AG04450 (cell line): ENCODE measurements at places on chromosomes 5 and 9.
A peak's percentile ranks its signal among the peaks of the same experiment; 100 is the strongest.

DNA sequence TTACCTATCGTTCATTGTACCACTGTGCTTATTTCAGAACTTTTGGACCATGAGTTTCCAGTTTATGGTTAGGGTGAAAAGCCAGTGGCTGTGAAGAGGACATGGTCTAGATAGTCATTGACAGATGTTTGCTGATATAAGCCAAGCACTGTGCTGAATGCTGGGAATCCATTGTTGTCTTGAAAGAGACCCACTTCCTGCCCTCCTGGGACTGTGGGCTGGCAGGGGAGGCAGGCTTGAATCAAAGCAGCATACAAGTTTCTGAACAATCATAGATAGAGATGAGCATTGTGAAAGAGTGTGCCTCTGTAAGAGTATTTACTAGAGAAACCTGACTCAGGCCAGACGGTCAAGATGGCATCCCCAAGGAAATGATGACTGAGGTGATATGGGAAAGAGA is 73.4 kb downstream of the NMUR2 start:
- DNase-seq = no peak

DNA sequence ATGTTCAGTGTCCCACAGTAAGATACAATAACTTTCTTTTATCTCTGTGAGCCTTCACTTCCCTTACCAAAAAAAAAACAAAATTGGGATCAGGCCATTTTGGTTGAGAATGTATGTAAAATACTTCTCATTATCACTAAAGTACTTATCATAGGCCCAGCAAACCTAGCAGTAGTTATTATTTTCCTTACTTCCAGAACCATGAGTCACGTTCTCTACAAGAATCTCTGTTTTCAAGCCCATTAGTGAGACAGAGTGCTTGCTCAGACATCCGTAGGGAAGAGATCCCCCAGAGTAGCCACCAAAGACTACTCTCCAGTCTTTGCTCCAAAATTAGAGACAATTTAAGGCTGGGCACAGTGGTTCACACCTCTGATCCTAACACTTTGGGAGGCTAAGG is 103.9 kb upstream of the NR5A1 start:
- DNase-seq = no peak

- no peak for DNase-seq
These were observed 27.0 kb downstream of the IL9 start for GRCh38 chr5:135868681-135869080.

- no peak for DNase-seq
These were observed 4.5 kb downstream of the PURA start for GRCh38 chr5:140118302-140118936.

DNA sequence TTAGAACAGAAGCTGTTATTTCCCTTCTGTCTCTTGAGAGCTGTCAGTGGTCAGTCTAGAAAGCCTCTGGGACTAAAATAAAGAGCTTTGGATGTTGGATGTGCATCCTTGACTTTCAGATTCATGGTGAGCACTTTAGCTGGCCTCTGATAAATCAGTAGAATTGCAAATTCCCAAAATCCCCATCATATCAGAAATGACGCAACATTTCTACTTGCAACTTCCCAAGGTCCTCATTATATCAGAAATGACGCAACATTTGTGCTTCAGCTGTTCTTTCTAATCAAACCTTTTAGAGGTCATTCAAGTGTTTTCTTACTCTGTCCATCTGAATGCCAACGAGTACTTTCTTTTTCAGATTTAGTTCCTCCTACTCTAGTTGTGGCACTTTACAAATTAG is 167.3 kb upstream of the MOCS2 start:
- no peak for DNase-seq

DNA sequence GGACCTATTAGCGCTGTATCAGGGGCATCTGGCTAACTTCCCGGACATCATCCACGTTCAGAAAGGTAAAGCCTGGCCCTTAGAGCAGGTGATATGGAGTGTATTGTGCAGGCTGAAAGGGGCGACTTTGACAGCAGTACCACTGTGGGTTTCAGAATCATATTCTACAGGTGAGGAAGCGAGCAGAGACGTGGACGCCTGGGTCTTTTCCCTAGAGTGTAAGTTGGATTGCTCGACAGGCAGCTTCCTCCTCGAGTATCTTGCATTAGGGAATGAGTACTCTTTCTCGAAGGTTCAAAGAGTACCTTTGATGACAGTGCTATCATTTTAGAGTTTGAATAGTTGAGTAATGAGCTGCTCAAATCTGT is 1.9 kb downstream of the SNX18 start:
- DNase-seq = no peak

DNA sequence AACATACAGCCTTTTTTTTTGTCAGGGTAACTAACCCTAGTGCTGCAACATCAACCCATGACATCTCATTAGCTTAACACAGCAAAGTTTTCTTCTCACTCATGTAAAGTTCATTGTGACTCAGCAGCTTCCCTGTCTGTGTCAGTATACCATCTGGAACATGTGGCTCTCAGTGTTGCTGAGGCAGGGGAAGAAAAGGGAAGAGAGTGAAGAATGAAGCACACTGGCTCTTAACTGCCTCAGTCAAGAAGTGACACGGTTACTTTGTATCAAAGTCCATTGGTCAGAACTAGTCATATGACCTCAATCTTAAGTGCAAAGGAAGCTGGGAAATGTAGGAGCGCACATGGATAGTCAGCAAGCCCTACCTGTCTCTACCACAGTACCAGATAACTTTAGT is 185.0 kb upstream of the ELL2 start:
- DNase-seq = peak; percentile 82

DNA sequence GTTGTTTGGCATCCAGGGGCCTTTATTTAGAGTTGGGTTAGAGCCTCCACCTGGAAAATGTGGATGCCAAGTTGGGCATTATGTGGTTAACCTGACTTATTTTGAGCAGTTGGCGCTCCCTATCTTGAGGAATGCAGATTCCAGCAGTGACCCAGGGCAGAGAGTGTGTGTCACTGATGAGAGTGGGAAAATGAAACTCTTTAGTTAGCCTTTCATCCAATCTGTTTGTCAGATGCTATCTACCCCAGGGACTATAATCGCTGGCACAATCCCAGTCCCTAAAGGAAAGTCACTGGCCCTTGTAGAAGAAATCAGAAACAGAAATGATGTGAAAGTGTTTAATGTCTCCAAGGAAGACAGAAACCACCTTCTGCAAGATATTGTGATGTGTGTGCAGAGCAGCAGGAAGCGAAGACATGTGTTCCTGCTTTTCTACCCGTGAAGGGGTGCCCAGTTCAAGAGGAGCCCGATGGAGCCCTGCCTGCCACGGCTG is 10.2 kb upstream of the STING1 start:
- DNase-seq = no peak

- no peak for DNase-seq
These were observed 120.7 kb downstream of the MYO10 start for GRCh38 chr5:16815432-16815831.

- DNase-seq = no peak
These were observed 7.4 kb downstream of the CEMIP2 start for GRCh38 chr9:71760901-71761300.

- peak; percentile 44 for DNase-seq
These were observed 38.9 kb downstream of the ACO1 start for GRCh38 chr9:32423371-32423770.

GRCh38 chr5:31148959-31149475 is 44.5 kb upstream of the CDH6 start:
- DNase-seq = no peak

DNA sequence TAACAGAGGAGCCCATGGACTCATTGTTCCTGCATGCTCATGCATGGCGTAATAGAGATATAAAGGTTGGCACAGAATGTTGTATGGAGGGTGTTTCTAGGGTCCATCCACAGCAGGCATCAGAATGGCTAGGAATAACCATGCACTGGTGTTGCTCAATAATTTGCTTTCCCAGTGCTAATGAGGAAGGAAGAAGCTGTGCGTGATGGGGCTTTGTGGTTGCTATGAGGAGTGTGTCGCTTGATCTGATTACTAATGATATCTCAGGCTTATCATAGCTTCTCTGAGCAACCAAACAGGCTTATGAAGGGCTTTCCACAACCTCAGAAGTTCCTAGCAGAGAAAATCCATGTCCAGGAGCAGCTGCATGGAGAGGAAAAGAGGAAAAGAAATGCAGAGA is 151.3 kb upstream of the TRPC7 start:
- DNase-seq = no peak

DNA sequence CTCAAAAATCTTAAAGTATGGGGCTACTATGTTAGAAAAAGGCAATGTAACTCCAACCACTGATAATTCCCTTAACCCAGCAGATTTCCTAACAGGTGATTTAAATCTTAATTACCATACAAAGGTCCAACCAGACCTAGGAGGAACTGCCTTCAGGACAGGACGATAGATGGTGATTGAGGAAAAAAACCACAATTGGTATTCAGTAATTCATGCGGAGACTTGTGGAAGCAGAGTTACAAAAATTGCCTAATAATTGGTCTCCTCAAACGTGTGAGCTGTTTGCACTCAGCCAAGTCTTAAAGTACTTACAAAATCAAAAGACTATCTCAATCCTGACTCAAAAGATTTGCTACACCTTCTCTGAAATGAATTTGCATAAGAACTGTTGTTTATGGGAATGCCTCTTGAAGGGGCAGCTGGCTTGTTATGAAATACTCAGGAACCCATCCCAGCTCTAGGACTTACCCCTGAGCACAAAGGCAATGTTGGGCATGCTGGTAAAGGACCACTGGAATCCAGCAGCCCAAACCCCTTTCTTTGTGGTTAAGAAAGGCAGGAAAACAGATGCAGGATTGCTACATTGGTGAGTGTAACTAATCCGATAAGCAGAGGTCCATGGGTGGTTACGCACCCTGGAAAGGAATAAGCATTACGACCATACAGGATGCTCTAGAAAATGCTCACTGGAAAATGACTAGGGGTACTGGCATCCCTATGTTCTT is 26.7 kb upstream of the EPB41L4A start:
- DNase-seq = no peak

GRCh38 chr5:150500905-150501304 is 7.0 kb upstream of the NDST1 start:
- no peak for DNase-seq

DNA sequence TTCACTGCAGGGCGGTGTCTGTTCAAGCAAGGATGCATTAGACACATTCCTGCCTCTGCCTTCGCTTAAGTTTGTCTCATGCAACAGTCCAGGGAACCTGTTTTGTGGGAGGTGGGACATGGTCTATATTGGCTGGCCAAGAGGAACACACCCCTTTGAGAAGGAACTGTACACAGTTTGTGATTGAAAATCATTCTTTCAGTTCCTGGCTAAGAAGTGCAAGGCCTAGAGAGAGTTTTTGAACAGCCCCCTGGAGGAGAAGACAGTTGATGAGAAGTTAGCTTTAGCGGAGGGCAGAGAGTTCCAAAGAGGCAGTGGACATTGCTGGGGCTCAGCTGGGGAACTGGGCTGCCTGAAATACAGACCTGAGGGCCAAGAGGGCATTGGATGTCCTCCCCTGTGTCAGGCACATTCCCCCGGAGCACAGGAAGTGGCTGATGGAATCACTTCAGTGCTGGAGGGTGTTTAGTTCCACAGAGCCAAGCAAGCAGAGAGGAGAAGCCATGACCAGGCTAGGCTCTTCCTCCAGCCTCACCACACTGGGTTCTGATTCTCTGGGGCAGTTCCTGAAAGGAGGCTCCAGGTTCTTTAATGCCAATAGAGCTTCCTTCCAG is 66.6 kb downstream of the RGS3 start:
- no peak for DNase-seq

GRCh38 chr5:76942581-76942980 is 10.3 kb upstream of the CRHBP start:
- peak; percentile 6 for DNase-seq

DNA sequence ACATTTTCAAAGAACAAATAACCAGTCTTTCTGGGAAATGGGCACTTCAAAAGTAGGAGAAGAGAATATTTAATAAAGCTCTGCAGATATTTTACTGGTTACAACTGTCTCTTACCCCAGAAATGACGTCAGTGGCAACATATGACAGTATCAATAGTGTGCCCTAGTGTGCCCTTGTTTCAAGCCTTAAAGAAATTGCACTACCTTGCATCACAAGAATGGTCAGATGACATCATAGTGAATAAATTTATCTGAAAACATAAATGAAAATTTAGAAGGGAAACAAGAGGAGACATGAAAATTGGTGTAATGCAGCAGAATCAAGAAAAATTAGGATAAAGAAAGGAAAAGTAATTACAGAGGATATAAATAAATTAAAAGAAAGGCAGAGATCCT is 176.7 kb downstream of the GNAQ start:
- no peak for DNase-seq

GRCh38 chr5:178469011-178469974 is 120.9 kb downstream of the COL23A1 start:
- no peak for DNase-seq

DNA sequence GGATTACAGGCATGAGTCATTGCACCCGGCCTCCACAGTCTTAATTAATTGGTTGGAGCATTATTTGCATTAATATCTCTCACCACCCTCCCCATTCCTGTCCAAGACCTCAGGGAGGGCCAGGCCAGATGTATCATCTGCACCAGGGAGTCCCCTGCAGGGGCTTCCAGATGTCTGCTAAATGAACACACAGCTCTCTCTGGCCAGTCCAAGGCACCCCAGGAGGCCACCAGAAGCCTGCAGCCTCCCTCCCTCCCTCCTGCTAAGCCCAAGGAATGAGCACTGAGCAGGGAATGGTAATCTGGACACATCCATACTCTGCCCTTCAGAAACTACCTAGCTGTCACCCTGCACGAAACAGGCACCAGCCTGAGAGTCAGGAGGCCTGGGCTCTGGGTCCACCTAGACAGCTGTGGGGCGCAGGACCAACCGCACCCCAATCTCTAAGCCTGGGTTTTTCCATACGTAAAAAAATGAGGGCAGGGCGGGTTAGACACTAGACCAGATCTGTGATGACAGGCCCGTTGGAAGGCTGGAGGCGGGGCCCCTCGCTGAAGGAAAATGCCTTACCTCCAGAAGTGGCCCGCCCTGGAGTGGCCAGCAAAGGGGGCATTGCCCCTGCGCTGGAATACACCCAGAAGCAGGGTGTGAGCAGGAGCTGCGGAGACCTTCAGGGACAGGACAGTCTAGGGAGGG is 8.3 kb downstream of the CIZ1 start:
- no peak for DNase-seq
